Activated naive CD8-positive, alpha-beta T cell treated with anti-CD3 and anti-CD28 coated beads for 36 hours (primary cell): ENCODE measurements at places on chromosomes 16 and 17.
A peak's percentile ranks its signal among the peaks of the same experiment; 100 is the strongest.

DNA sequence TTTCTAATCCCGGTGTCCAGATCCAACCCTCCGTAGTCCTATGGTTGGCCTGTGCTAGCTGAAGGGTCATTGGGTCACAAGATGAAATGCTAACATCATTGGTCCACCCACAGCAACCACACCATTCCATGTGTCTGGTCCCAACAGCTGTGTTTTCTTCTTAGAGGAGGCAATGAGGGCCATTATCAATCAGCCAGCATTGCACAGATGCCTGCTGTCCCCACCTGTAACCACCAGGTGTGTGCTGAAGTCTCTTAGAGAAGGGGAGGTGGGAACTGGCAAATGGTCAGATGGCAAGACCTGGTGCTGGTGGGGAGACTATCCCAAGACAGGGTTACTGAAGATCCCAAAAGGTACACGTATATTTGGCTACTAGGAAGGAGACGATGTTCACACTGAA is 37.4 kb downstream of the HIC1 start:
- DNase-seq: no peak

- no peak for DNase-seq
These were observed 6.3 kb downstream of the CA5A start for GRCh38 chr16:87929986-87930385.

DNA sequence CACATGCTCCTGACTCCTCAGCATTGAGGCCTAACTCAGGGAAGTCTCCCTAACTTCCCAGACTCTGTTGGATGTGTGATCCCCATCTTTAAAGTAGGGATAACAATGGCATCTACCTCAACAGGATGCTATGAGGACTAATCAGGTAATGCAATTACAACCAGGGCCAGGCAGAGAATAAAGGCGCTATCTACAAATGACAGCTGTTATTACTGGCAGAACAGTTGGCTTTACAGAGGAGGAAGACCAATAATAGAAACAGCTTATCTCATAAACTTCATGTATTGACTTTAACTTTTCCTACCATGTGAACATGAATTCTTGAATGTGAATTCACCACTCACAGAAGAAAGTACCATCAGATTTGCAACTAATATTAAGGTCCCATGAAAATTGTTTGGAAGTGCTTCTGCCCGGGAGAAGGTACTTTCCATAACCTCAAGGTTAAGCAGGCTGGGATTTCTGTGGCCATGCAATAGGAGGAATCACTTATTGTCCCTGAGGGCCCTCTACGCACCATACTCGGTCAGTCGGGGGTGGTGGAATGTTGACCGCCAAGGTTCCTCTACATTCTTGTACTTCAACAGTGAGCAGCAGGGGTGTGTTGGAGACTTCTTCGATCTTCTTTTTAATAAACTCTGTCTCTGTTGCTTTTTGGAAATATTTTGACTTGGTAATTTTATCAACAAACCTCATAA is 22.6 kb upstream of the ERN1 start:
- no peak for DNase-seq

GRCh38 chr17:8274816-8275215 is 13.7 kb upstream of the RANGRF start:
- DNase-seq: no peak

GRCh38 chr17:57461082-57461481 is 204.8 kb downstream of the MSI2 start:
- DNase-seq: peak; percentile 45

DNA sequence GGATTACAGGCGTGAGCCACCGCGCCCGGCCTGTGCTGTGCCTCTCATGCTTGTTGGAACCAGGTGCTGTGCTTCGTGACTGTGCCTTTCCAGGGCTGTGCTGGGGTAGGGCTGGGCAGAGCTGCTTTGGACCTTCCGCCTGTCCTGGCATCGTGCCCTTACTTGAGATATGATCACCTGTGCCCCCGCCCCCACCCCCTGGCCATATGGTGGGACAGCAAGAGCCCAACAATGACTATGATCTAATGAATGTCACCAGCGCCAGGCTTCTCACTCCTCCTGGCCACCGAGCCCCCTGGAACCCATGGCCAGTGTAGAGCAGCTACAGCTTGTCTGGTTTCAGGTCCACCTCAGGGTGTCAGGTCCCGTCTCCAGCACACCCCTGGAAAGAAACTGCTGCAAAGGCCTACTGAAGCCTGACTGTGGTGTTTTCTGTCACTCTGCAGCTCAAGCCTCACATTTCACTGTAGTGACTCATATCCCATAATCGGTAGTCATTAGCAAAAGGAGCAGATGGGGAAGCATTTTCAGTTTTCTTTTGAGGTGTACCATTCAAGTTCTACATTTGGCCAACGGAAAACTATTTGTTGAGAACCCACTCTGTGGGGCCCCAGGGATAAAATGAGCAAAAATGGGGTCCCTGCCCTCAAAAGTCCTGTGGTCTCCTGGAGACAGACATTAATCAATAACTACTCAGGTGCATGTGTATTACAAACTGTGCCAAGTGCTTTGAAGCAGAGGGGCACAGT is 22.1 kb downstream of the FCSK start:
- DNase-seq: peak; percentile 72

GRCh38 chr17:10156599-10156947 is 41.8 kb downstream of the GAS7 start:
- DNase-seq: no peak

- DNase-seq: no peak
These were observed 16.8 kb downstream of the PDK2 start for GRCh38 chr17:50111673-50112655.

DNA sequence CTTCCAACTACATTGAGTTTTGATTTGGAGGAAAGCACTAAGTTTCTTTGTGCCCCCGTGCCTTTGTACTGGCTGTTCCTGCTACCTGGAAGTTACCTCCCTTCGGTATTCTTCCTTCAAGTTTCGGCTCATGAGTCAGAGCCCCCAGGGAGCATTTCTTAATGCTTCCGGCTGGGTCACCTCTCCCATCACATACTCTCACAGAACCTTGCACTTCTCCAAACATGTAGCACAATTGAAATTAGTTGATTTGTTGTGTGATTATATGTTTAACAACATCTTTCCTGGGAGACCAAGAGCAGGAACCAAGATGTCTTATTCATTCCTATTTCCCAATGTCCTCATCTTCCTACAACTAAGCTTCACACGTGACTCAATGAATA is 158.6 kb upstream of the CDH5 start:
- no peak for DNase-seq

DNA sequence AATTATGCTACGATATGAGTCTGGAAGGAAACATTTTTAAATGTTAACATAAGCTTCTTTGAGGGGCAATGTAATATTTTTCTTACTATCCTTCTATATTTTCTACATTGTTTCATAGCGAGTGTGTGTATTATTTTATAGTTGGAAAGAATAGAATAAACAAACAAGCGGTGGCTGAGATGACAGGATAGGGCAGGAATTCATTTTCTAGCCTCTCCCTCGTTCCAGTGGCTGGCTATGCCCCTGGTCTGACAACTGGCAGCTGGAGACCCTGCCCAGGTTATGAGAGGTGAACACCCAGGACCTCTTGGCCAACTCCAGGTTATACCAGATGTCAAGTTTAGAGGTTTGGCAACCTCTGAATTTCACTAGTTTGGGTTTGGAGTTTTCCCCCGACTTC is 14.5 kb upstream of the TNRC6C start:
- DNase-seq: no peak

GRCh38 chr17:41919165-41919817 is 540 bp upstream of the ACLY start:
- DNase-seq: no peak

GRCh38 chr17:39538866-39539265 is 68.9 kb downstream of the NEUROD2 start:
- DNase-seq: no peak

- DNase-seq: no peak
These were observed 71.3 kb downstream of the SRCIN1 start for GRCh38 chr17:38534498-38534885.

DNA sequence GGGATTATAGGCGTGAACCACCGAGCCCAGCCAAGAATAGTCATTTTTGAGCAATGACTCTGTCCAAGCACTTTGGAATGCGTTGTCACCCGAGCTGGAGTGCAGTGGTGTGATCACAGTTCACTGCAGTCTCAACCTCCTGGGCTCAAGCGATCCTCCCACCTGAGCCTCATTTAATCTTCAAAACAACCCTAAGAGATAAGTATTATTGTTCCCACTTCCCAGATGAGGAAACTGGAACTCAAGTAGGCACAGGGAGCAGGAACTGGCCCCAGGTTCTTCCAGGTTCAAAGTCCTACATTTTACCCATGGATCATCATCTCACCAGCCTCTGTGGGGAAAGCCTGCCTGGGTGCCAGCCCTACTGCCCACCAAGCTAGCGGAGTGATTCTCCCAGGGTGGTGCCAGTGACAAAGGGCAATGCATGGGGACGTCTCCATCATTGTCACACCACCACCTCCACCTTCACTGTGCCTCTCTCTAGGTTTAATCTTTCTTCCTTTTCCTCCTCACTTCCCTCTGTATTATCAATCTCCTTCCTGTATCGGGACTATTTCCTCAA is 11.3 kb upstream of the RNF157 start:
- DNase-seq: no peak

- no peak for DNase-seq
These were observed 40.0 kb downstream of the SOCS1 start for GRCh38 chr16:11215935-11216556.

DNA sequence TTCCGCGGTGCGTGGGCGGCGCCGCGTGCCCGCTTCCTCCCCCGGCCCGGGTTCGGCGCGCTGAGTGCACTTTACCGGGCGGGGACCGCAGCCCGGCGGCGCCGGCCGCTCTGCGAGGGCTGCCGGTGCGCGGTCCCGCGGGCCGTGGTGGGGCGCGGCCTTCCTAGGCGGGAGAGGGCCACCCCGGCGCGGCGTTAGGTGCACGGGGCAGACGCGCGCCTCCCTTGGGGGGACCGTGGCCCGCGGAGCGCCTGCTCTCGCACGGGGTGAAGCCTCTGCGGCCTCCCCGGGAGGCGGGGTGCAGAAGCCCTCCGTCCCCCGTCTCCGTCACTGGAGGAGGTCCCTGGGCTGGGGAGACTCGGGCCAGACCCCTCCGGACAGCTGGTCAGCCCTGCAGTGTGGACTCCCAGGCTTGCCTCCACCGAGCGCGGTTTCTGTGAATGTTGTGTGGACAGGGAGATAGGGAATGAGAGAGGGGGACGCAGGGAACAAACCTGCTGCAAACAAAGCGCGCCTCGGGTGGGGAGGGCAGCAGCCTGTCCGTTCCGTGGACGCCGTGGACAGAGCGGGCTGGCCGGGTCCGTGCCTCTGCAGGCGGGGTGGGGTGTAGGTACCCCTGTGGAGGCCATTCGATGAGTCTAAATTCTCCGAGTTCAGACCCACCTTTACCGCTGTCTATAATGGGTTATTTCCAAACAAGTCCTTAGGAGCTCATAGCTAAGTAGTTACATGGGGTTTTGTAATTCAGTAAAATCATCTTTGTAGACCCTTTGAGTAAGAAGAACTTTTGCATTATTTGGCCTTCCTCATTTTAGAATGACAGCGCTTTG is 721 bp downstream of the TBCD start:
- DNase-seq: no peak

- peak; percentile 86 for DNase-seq
These were observed 11.9 kb downstream of the MT4 start for GRCh38 chr16:56576585-56577299.

GRCh38 chr17:59372138-59372751 is 40.8 kb downstream of the YPEL2 start:
- no peak for DNase-seq

- no peak for DNase-seq
These were observed 90.4 kb downstream of the MARF1 start for GRCh38 chr16:15552507-15552906.

DNA sequence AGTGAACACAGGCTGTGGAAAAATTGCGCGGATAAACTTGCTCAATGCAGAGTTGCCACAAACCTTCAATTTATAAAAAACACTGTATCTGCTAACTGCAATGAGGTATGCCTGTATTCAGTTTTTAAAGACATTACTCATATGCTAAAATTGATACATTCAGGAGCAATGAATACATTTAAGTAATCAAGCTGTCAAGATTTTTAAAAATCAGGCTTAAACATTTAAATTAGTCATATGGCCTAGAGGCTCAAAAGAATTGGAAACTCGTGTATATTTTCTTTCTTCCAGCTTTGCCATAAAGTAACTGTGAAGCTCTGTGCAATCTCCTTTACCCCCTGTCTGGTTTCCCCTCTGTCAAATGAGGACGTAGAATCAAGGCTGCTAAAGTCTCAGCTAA is 4.1 kb downstream of the SYNRG start:
- DNase-seq: no peak

DNA sequence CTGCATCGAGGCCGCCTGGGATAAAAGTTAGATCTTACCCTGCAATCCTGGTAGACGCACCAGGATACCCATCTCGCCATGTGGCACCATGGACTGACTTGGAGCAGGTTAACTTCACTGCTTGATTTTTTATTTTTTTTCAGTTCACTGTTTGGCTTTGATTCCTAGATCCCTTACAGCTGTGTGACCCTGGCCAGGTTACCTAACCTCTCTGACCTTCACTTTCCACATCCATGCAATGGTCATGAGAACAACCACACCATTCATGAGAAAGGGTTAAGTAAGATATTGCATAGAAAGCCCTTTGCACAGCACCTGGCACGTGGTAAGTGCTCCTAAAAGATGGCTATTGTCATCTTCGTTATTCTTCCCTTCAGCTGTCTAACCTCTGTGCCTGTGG is 230.5 kb downstream of the SOX9 start:
- no peak for DNase-seq

DNA sequence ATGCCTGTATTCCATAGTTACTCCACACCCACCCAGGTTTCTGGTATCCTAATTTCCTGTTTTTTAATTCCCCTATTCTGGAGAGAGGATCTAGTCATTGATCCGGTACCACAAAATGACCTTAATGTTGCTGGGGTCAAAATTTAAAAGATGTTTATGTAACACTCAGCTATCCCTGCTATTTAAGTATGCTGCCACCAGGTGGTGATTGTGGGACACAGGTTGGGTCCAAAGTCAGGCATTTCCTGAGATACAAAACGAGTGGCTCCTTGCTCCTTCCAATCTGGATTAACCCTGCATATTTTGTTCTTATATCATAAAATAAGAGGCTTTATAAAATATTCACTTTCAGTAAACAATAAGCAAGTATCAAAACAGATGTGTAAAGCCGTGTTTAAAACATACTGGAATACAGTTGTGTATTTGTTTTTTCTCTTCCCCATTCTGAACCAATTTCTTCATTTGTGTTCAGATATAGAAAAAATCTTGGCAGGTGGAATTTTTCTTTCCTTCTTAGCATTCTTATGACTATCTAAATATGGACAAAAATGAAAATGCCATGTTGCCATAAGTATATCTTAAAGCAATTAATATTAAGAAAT is 16.3 kb downstream of the HS3ST4 start:
- DNase-seq: no peak

- DNase-seq: no peak
These were observed 123.6 kb downstream of the MSI2 start for GRCh38 chr17:57379895-57380434.

- DNase-seq: no peak
These were observed 234.0 kb downstream of the CNTNAP4 start for GRCh38 chr16:76511203-76511602.

- no peak for DNase-seq
These were observed 20.8 kb upstream of the MMD start for GRCh38 chr17:55442462-55442861.

- no peak for DNase-seq
These were observed 17.7 kb downstream of the TBX4 start for GRCh38 chr17:61469949-61470348.
